ENCODE measurements at places on chromosomes 2 and 18.

DNA sequence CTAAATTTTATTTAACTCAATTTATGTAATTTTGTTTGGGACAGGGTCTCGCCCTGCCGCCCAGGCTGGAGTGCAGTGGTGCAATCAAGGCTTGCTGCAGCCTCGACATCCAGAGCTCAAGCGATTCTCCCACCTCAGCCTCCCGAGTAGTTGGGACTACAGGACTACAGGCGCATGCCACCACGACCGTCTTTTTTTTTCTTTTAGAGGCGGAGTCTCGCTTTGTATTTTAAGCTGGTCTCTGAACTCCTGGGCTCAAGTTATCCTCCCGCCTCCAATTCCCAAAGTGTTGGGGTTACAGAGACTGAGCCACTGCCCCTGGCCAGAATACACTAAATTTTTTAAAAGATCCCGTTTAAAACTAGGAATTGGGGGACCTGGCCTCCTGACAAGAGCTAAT lies 18.5 kb downstream of the WNT10A start:
- no peak for DNase-seq
- no peaks in the 10 kb centered on the region for H3K4me1 ChIP-seq
- no peaks in the 10 kb centered on the region for H3K27me3 ChIP-seq
- H3K36me3 ChIP-seq: no peaks in the 10 kb centered on the region
- no peak overlapping the region for H3K27ac ChIP-seq

- no peaks in the 10 kb centered on the region for H3K36me3 ChIP-seq
- DNase-seq: no peak
- no peaks in the 10 kb centered on the region for H3K4me1 ChIP-seq
- no peak overlapping the region for H3K4me3 ChIP-seq
- H3K27ac ChIP-seq: peak overlapping the region; percentile 37
These were observed 91.0 kb downstream of the MAPRE2 start for GRCh38 chr18:35132021-35132902.

- no peaks in the 10 kb centered on the region for H3K36me3 ChIP-seq
- no peaks in the 10 kb centered on the region for H3K4me1 ChIP-seq
- no peak overlapping the region for H3K27ac ChIP-seq
- H3K4me3 ChIP-seq: no peak overlapping the region
- no peak for DNase-seq
These were observed 1596.5 kb upstream of the LRRTM1 start for GRCh38 chr2:81901017-81901416.

- H3K27ac ChIP-seq: no peak overlapping the region
These were observed 9.7 kb downstream of the SMAD7 start for GRCh38 chr18:48940854-48941611.

DNA sequence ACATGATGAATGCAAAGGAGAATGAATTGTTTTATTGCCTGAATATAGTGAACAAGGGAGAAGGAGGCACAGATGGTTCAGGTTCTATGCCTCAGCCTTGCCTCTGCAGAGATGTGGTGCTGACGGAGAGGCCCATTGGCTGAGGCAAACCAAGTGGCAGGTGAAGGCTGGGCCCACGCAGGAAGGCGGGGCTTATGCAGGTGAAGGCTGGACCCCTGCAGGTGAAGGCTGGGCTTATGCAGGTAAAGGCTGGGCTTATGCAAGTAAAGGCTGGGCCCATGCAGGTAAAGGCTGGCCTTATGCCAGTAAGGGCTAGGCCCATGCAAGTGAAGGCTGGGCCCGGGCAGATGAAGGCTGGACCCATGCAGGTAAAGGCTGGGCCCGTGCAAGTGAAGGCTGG lies 414.7 kb downstream of the LRATD1 start:
- no peaks in the 10 kb centered on the region for H3K27me3 ChIP-seq
- no peak overlapping the region for H3K4me3 ChIP-seq
- no peaks in the 10 kb centered on the region for H3K36me3 ChIP-seq
- DNase-seq: no peak
- H3K27ac ChIP-seq: no peak overlapping the region

GRCh38 chr2:23409248-23409647 lies 24.3 kb downstream of the KLHL29 start:
- H3K4me1 ChIP-seq: no peaks in the 10 kb centered on the region
- H3K4me3 ChIP-seq: no peak overlapping the region
- no peak overlapping the region for H3K27ac ChIP-seq
- no peaks in the 10 kb centered on the region for H3K27me3 ChIP-seq
- no peaks in the 10 kb centered on the region for H3K36me3 ChIP-seq
- DNase-seq: no peak

GRCh38 chr2:223297788-223298187 lies 245.8 kb downstream of the KCNE4 start:
- no peaks in the 10 kb centered on the region for H3K27me3 ChIP-seq
- H3K4me3 ChIP-seq: no peak overlapping the region
- no peaks in the 10 kb centered on the region for H3K36me3 ChIP-seq
- no peaks in the 10 kb centered on the region for H3K4me1 ChIP-seq

GRCh38 chr2:62286089-62286785 lies 90.3 kb downstream of the B3GNT2 start:
- no peaks in the 10 kb centered on the region for H3K4me1 ChIP-seq
- no peak for DNase-seq
- H3K27me3 ChIP-seq: no peaks in the 10 kb centered on the region
- no peak overlapping the region for H3K4me3 ChIP-seq

GRCh38 chr2:47675196-47675825 lies 107.6 kb upstream of the MSH6 start:
- no peak for DNase-seq
- no peaks in the 10 kb centered on the region for H3K36me3 ChIP-seq
- H3K4me3 ChIP-seq: no peak overlapping the region
- H3K27ac ChIP-seq: no peak overlapping the region
- H3K4me1 ChIP-seq: no peaks in the 10 kb centered on the region
- H3K27me3 ChIP-seq: no peaks in the 10 kb centered on the region

DNA sequence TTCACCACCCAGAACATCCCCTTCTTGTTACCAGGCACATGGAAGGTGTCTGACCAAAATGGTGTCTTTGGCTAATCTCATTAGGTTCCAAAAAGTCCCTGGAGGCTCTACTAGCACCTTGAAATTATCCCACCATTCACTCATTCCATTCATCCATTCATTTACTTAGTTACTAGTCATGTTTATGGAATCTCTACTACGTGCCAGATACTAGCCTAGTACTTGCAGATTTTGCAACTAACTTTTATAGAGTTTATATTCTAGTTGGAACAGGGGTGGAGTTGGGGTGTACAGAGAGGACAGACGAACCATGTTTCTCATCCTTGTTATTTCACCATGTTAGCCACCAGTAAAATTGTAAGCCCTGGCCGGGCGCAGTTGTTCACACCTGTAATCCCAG lies 4.0 kb upstream of the NOP58 start:
- no peaks in the 10 kb centered on the region for H3K4me1 ChIP-seq
- H3K27me3 ChIP-seq: no peaks in the 10 kb centered on the region
- no peak overlapping the region for H3K27ac ChIP-seq
- H3K4me3 ChIP-seq: no peak overlapping the region
- no peaks in the 10 kb centered on the region for H3K36me3 ChIP-seq
- no peak for DNase-seq

- H3K27me3 ChIP-seq: no peaks in the 10 kb centered on the region
- no peak overlapping the region for H3K27ac ChIP-seq
- no peaks in the 10 kb centered on the region for H3K4me1 ChIP-seq
- no peak overlapping the region for H3K4me3 ChIP-seq
These were observed 307.3 kb downstream of the GBX2 start for GRCh38 chr2:235860871-235861270.

DNA sequence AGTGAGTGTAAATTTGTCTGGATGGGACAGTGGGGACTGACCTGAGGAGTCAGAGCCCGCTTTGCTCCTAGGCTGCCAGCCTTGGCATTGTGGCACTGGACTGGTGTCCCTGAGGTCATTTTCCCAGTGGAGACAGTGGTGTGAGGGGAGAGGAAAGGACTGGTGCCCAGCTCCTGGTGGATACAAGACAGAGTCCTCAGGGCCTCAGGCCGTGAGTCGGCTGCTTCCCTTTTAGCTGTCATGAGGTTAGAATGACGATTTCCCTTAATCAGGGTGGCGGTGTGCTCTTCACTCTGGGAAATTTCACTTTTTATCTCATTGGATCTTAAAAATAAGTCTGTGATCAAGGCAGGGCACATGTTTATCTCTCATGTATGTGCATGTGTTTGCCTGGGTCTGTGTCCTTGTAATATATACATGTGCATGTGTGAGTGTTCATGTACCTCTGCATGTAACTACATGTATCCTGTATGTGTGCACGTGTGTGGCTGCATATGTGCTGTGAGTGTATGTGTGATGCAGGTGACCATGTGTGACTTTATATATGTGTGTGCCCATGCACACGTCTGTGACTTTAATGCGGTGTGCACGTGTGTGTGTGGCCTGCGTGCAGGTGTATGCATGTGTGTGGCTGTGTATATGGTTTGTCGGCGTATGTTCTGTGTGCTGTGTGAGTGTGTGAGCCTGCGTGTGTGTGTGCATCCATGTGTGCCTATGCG lies 55.7 kb downstream of the GLI2 start:
- H3K27me3 ChIP-seq: no peaks in the 10 kb centered on the region
- DNase-seq: no peak
- H3K36me3 ChIP-seq: no peaks in the 10 kb centered on the region
- no peak overlapping the region for H3K27ac ChIP-seq
- H3K4me3 ChIP-seq: no peak overlapping the region

DNA sequence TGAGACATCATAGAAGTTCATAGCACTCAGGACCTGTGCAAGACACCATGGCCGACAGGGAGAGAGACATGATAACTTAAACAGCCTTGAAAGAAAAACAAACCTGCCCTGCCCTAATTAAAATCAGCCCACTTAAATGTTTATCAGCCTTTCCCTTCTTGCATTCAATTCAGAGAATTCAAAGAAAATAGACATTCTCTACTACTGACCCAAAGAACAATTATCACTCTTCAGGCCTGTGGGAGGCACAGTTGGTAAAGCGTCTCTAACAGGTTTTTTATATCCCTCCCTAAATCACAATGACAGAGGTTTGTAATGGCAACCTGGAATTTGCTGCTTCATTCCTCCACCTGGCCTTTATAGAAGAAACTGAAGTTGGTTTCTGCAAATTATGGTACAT lies 1.7 kb downstream of the CDK15 start:
- no peaks in the 10 kb centered on the region for H3K36me3 ChIP-seq
- no peak overlapping the region for H3K4me3 ChIP-seq
- no peak for DNase-seq
- no peak overlapping the region for H3K27ac ChIP-seq

- H3K27me3 ChIP-seq: no peaks in the 10 kb centered on the region
- no peak overlapping the region for H3K27ac ChIP-seq
- H3K36me3 ChIP-seq: no peaks in the 10 kb centered on the region
- H3K4me3 ChIP-seq: no peak overlapping the region
- no peaks in the 10 kb centered on the region for H3K4me1 ChIP-seq
- DNase-seq: no peak
These were observed 3.0 kb downstream of the OR6B3 start for GRCh38 chr2:240050278-240050677.

- peak within 1 kb of the TSS; percentile 97 for H3K27ac ChIP-seq
- peak; percentile 93 for DNase-seq
- no peaks in the 10 kb centered on the region for H3K4me1 ChIP-seq
- H3K27me3 ChIP-seq: no peaks in the 10 kb centered on the region
- H3K36me3 ChIP-seq: no peaks in the 10 kb centered on the region
These were observed at the start of gene PTPRM for GRCh38 chr18:7566567-7567473. Gene PTPRM, plus strand, starts transcription at chr18:7567316. Its CDS starts 503 bp downstream, at chr18:7567819.

- no peaks in the 10 kb centered on the region for H3K27me3 ChIP-seq
- no peaks in the 10 kb centered on the region for H3K4me1 ChIP-seq
- no peaks in the 10 kb centered on the region for H3K36me3 ChIP-seq
- no peak overlapping the region for H3K27ac ChIP-seq
- DNase-seq: no peak
- no peak overlapping the region for H3K4me3 ChIP-seq
These were observed 14.3 kb upstream of the ST8SIA5 start for GRCh38 chr18:46771141-46771540.

DNA sequence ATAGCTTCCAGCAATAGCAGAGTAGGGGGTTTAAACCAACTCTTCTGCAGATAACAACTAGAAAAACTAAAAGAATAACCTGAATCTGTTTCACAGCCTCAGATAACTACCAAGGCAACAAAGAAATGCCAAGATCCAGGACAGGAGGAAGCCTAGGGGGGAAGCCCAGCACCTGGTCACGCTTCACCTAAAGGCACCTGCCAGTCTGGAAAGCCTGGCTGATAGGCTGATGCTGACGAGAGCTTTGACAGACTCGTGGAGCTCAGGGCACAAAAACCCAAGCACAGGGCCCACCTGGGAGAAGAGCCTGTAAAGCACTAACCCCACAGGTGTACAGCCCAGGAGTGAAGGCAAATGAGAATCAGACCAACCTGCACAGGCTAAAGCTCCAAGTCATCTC lies 22.6 kb downstream of the EIPR1 start:
- H3K27ac ChIP-seq: no peak overlapping the region
- H3K36me3 ChIP-seq: no peaks in the 10 kb centered on the region
- H3K4me1 ChIP-seq: no peaks in the 10 kb centered on the region
- H3K4me3 ChIP-seq: no peak overlapping the region
- H3K27me3 ChIP-seq: no peaks in the 10 kb centered on the region

DNA sequence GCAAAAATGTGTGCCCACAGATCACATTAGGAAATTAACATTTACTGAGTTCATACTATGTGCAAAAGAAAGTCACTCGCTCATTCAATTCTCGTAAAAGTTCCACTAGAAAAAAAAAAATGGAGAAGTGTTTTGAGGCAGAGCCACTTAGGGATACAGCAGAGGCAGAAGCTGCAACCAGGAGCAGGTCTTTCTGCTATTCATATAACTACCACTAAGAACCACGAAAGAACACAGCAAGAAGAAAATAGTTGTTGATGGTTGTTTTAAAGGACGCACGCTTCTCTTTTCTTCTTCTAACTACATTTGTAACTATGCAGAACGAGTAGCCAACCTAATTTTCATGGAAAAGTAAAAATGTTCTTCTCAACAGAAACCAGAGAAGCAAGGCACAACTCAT lies 45.0 kb downstream of the ROCK2 start:
- no peaks in the 10 kb centered on the region for H3K4me1 ChIP-seq
- no peak overlapping the region for H3K27ac ChIP-seq
- no peaks in the 10 kb centered on the region for H3K27me3 ChIP-seq
- DNase-seq: no peak
- H3K36me3 ChIP-seq: no peaks in the 10 kb centered on the region
- no peak overlapping the region for H3K4me3 ChIP-seq

DNA sequence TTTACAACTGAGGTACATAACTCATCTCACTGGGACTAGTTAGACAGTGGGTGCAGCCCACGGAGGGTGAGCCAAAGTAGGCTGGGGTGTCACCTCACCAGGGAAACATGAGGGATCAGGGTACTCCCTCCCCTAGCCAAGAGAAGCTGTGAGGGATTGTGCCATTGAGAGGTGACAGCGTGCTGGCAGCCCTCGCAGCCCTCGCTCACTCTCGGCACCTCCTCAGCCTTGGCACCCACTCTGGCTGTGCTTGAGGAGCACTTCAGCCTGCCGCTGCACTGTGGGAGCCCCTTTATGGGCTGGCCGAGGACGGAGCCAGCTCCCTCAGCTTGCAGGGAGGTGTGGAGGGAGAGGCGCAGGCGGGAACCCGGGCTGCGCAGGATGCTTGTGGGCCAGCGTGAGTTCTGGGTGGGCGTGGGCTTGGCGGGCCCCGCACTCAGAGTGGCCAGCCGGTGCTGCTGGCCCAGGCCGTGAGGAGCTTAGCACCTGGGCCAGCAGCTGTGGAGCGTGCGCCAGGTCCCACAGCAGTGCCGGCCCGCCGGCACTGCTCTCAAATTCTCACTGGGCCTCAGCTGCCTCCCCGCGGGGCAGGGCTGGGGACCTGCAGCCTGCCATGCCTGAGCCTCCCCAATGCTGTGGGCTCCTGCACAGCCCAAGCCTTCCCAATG lies 44.5 kb upstream of the FAM110C start:
- H3K27me3 ChIP-seq: no peaks in the 10 kb centered on the region
- H3K4me3 ChIP-seq: no peak overlapping the region
- no peaks in the 10 kb centered on the region for H3K4me1 ChIP-seq
- no peaks in the 10 kb centered on the region for H3K36me3 ChIP-seq
- no peak for DNase-seq
